GM13976 (cell line): ENCODE measurements at places on chromosomes 3 and 15.
A peak's percentile ranks its signal among the peaks of the same experiment; 100 is the strongest.

GRCh38 chr3:171156401-171157010 lies 130.0 kb upstream of the SLC2A2 start:
- DNase-seq: no peak

DNA sequence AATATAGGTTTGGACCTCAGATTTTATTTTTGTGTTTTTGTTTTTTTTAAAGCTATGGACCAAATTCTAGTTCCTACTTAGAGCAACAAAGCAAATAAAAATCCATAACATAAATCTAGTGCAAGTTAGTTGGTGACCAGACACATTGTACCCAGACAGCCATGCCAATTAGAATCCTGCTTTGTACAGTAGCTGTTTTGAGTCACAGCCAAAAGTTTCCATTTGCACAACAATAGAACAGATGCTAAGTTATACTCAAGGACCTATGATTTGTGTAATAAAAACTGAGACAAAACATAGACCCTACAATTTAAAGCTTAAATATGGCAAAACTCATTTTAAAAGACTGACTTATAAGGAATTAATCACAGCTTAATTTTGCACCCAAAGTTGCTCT lies 513.1 kb upstream of the CBLB start:
- no peak for DNase-seq

- no peak for DNase-seq
These were observed 104.1 kb downstream of the SERPINI1 start for GRCh38 chr3:167839460-167840134.

DNA sequence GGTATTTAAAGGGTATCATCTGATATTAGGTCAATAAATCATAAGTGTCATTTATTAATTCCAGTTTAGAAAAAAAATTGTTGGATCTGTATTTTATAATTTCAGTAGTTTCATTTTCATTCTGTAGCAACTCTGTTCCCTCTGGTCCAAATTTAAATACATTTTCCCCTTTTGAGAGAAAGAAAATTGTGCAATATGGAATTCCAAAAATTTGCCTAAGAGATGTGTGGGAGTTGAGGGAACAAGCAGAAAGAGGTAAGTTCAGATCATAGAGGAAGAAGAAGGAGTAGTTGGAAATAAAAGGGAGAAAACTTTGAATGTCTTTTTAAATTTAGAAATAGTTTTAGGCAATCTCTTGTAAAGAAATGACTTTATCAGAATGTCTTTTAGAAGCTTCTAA lies 48.9 kb upstream of the MME start:
- DNase-seq: no peak

DNA sequence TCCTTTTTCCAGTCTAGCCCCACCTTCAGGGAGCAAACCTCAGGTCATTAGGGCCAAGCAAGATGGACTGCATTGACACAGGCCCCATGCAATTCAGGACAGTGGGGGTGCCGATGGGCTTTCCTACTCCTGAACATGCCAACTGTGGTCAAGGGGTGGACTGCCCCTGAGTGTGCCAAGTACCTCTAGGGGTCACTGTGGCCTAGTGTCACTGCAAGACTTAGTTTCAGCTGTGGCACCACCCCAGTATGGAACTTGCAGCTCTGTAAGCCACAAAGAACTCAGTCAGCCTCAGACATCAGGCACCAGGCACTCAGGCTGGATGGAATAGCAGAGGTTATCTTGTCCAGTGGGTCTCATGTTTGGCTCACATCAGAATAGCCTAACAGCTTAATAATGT lies 32.3 kb downstream of the EXOG start:
- no peak for DNase-seq

DNA sequence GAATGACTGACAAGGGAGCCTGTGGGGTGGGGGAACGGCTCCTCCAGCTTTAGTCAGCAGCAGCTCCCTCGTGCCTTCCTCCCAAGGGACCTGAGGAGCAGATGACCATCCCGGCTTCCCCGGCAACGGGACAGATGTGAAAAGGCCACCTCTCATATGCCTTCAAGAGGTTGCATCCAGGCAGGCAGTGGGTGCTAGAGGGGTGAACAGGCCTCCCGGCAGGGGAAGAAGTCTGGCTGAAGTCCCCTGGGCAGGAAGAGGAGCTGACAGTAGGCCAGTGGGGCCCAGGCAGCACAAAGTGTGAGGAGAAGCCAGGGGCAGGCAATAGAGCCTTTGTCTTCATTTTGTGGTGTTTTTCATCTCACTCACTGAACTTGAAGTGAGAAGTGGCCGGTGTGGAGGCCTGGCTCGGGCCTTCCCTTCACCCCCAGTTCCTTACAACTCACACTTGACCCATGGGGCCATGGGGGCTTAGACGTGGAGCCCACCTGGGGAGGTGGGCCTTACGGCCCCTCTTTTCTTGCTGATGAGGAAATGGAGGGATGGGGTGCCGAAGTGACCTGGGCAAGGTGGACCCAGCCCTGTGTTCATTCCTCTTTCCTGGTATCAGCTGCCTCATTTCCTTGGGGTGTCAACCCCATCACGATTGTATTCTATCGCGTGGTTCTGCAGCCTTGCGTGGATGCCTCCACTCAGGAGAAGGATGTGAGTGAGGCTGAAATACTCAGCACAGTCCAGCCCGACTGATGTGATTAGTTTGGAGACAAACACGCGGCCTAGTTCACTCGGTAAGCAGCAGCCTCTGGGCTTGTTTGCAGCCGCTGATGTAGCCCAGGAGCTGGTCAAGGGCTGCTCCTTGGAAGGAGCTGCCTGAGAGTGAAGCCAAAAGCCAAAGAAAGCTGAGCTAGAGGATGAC lies 115.5 kb upstream of the ALDH1A3 start:
- peak; percentile 13 for DNase-seq

DNA sequence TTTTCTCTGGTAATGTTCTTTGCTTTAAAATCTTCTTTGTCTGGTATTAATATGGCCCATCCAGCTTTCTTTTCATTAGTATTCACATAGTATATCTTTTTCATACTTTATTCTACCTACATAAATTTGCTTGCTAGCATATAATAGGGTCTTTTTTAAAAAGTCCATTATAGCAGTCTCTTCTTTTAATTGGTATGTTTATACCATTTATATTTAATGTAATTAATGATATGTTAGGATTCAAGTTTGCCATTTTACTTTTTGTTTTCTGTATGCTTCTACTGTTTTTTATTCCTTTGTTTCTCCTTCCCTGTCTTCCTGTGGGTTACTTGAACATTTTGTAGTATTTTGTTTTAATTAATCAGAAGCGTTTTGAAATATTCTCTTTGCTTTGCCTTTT lies 89.0 kb downstream of the CHCHD6 start:
- no peak for DNase-seq

- DNase-seq: no peak
These were observed 341 bp downstream of the HEXA start for GRCh38 chr15:72375501-72375845.

DNA sequence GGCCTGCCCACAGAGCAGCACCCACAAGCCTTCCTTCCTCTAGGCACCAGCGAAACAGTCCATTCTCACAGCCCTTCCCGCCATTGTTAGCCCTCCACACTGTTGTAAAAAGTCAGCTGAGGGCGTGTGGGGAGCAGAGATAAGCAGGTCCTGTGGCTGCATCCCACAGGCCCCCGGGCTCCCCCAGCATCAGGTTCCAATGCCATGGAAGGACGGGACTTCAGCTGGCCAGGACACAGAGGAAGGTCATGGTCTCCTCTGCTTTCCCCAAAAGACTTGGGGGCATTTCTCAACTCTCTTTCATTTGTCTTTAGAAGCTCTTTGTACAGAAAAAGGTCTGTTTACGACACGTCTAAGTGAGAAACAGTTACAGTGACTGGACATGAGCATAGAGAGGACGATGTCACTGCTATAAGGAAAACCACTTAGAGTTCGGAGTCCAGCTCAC lies 85.2 kb upstream of the HERC1 start:
- no peak for DNase-seq

DNA sequence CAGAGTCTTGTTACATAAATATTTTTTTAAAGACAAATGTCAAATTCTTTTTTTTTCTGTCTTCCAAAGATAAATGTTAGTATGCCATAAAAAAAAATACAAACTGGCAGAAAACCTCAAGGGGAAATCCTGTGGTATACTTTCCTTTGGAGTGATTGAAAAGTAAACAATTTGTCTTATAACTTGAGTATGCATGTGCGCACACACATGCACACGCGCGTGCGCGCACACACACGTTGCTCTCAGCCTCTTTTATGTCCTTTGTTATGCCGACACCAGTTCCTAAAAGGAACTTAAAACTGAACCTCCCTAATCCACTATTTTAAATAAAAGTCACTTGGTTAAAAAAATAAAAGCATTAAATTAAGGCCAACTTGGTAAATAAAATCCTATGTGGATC lies 58.1 kb downstream of the TGFBR2 start:
- no peak for DNase-seq

DNA sequence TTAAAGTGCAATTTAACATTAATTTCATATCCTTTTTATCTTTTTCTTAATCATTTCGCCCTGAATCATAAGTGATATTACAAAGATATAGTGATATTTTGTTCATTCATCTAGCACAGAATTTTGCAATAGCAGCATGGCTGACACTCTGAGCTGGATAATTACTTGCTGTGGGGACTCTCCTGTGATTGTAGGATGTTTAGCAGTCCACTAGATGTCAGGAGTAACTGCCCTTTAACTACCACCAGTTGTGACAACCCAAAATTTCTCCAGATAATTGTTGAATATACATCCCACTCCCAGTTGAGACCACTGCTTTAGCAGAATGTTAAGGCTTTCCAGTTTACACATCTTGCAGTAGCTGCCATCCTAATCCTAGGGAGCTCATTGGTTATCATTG lies 196.8 kb upstream of the MBNL1 start:
- DNase-seq: peak; percentile 45

DNA sequence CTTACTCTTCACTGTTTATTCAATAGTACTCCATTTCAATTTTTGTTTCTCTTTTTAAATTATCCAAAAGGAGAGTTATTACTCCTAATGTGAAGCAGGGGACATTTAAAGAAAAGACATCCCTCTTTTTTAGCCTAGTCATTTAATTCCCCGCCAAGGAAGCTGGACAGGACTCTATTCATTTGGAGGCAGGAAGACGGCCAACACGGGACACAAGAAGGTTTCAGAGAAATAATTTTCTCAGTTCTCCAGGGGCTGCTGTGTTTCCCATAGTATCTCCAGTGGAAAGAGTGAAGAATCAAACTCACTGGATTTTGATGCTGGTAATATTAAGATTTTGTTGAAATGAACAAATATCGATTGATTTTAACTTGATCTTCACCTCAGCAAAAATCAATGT lies 833.7 kb downstream of the ROBO2 start:
- DNase-seq: no peak

- no peak for DNase-seq
These were observed 20.7 kb downstream of the TBC1D2B start for GRCh38 chr15:78056714-78057269.

- DNase-seq: peak; percentile 54
These were observed 331 bp downstream of the RNU6-1 start for GRCh38 chr15:67839499-67839928.

DNA sequence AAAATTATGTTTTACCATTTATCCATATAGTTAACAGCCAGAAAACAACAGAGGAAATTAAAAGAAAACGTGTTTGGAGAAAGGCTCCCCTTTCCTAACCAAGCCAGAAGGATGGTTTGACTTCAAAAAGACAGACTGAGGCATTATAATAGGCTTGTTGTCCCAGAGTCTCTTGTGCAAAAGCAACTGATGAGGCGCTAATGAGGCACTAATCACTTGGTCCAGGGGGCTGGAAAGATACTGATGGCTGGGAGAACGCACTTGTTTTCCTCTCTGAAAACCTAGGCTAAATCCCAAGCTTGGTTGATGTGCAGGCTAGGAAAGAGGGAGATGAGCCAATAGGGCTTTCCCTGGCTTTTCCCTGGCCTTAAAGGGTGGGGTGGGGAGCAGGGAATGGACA lies 389.6 kb downstream of the NTRK3 start:
- DNase-seq: no peak

- DNase-seq: peak; percentile 87
These were observed at the start of gene SMAD3 for GRCh38 chr15:67065531-67066005. Gene SMAD3 (plus strand): TSS chr15:67065602. CDS start chr15:67066155, 553 bp downstream.

DNA sequence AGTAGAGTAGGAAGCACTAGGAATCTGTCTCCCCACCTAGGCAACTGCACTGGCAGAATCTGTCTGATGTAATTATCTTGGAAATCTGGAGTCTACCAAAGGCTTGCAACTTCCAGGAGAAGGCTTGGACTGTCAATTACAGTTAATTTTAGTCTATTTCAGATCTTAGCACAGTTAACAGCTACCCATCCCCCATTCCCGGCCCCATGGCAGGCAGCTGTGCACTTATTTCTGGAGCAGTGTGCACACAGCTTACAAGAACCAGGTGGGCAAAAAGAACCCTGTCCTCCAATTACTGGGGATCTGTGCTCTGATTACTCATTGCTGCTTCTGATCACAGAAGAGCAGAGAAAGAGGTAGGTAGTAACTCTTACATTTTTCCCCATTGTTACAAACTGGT lies 12.3 kb upstream of the CDAN1 start:
- no peak for DNase-seq

GRCh38 chr3:73332558-73332957 lies 271.1 kb downstream of the EBLN2 start:
- no peak for DNase-seq

- no peak for DNase-seq
These were observed 119.4 kb upstream of the CGNL1 start for GRCh38 chr15:57256939-57257338.

DNA sequence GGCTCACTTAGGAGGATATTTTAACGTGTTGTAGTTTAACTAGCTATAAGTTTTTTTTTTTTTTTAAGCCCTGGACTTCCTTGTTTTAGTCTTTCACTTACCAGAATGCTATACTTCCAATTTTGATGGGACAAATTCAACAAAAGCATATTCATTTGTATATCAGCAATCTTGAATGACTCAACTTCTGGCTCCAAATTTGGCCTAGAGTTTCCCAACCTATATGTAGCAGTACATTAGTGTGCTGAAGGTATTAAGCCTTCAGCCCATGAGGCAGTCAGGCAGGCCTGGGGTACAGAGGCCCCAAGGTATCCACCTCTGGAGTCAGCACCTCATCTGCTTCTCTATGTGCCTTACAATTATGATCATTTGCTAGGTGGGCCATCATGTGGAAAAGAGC lies 5.9 kb downstream of the PBRM1 start:
- no peak for DNase-seq

DNA sequence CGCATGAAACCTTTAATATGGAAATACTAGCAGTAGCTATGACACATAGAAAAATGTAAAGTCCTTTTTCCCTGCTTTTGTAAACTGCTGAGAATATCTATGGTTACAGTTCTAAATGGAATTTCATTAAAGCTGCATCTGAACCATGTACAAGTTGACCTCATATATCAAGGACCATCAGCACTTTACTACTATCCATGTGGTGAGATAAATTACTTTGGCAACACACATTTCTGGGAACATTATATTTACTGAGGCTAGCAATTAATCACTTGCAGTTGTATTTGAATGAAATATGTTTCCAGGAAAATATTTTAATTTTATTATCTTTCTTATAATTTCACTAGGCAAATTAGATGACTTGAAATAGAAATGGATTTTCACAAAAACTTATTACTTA lies 545.5 kb downstream of the NAALADL2 start:
- DNase-seq: no peak

GRCh38 chr3:79506751-79507150 lies 261.0 kb downstream of the ROBO1 start:
- DNase-seq: no peak
